ENCODE measurements at places on chromosomes 4 and X. TPM values are rescaled to one million over a fixed set of nuclear protein-coding genes. Genes with fewer than 3 reads are reported as not detected.

Gene RPA4
- 0.65 TPM for total RNA-seq

Gene TIGD4
- total RNA-seq: 0.51 TPM

Gene C1QTNF7
- not detected for total RNA-seq

Gene PAK3
- not detected for total RNA-seq

GRCh38 chr4:30821859-30822612 is 101.9 kb downstream of the PCDH7 start:
- peak; percentile 17 for DNase-seq

DNA sequence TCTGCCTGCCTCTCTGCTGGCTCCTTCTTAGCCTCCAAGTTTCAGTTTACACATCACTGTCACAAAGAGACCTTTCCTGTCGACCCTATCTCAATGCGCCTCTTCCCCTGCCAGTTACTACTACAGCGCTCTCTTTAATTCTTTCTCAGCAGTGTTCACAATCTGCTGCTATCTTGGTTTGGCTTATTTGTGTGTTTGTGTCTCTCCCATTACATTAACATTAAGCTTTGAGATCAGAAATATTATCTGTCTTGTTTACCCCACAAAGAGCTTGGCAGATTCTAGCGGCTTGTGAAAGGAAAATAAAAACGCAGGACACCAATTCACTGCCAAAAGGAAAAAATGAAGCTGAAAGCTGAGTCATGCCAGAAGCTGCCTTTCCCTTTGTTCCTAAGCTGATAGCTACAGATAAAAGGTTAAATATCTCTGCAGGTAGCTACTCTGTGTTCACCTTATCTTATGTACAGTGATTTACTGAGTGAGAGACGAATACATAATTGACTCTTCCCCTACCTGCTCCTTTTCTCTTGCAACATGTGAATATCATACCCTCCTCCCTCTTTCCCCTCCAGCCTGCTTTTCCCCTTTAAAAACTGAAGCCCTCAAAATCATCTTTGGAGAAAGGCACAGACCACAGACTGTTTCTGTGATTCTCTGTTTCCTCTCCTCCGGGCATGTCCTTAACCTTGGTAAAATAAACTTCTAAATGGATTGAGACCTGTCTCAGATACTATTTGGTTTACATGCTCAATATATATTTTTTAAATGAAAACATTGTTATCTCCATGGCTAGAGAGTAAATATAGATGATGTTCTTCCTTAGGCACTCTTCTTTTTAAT is 19.3 kb upstream of the SLC9A7 start:
- peak; percentile 54 for DNase-seq

DNA sequence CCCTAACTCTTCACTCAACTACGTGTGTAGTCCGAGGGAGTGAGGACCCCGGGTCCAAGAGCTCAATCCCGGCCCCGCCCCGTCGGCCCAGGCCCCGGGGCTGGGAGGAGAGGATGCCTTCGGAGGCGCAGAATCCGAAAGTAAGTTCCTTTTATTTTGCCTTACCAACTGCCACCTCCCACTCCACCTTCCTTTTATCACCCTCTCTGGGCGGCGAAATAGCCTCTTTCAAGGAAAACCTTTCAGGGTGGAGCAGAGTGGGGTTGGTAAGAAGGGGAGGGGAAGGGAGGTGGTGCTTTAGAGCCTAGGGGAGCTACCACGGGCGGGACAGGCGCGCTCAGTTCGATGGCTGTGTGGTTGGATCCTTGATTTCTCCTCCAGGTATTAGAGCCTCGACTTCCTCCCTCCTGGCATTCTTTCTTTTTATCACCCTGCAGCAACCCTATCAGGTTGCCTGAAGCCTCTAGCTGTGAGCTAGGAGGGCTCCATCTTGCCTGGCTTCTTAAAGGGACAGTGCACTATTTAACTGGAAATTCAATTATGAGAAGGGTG is 191.2 kb downstream of the RRAGB start:
- DNase-seq: peak; percentile 35

Measured in GM23248 (cell line).